ENCODE measurements at places on chromosomes 7 and 10.

- no peak for DNase-seq
Observed at GRCh38 chr10:124624466-124624865, 119.7 kb downstream of the FAM53B start.

GRCh38 chr10:34615770-34616169, 199.3 kb downstream of the PARD3 start:
- DNase-seq, result peak; percentile 51

DNA sequence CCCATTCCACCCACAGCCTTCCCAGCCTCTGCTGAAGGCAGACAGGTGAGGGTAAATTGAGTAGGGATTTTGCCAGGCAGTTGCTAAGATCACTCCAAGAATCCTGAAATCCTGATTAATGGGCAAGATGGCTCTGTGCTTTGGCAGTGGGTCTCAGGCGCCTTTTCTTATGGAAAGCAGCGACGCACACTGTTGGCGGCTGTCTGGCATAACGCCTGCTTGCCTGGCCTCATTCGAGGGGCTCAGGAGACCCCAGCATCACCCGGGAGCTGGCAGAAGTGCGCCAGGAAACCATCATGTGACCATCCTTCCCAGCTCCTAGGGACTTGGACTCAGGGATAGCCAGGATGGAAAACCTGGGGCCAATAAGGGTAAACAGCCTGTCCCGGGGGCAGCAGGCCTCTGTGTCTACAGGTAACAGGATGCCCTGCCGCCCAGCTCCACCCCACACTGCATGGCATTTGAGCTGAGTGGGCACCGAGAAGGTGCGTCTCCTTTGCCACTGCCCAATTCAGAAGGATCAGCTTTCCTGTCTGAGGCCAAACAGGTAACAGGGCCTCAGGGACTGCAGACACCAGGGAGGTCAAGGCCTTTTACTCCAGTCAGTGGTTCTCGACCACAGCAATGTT, 98.6 kb downstream of the FAM53B start:
- no peak for DNase-seq

DNA sequence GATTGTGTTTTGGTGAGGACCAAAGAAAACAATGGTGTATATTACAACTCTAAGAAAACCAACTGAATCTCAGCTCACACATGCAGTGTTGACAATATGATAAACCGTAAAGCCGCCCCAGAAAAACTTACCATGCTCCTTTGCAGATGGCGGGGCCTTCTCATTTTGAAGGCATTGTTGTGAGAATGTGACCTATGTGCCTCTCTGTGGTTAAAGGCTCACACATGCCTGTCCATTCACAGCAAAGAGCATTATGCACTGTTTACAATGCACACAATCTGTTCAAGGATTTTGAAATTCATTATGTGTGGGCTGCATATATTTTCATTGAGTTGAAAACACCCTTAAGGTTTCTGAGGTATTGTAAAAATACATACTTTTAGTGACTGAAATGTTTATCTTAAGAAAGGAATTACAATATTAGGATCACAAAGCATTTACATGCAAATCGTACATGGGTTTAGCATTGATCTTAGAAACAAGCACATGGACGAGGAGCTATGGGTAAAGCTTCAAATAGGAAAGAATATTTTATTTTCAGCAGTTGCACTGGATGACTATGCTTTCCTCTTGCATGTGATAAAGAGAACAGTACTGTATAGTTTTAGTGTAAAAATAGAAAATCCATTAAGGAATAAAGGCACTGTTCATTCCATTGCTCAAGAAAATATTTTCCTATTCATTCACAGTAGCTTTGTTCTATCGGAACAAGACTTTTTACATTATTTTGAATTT, 334.3 kb downstream of the ARL4A start:
- DNase-seq, result no peak

GRCh38 chr7:94243066-94243711, 151.5 kb upstream of the COL1A2 start:
- DNase-seq, result no peak

DNA sequence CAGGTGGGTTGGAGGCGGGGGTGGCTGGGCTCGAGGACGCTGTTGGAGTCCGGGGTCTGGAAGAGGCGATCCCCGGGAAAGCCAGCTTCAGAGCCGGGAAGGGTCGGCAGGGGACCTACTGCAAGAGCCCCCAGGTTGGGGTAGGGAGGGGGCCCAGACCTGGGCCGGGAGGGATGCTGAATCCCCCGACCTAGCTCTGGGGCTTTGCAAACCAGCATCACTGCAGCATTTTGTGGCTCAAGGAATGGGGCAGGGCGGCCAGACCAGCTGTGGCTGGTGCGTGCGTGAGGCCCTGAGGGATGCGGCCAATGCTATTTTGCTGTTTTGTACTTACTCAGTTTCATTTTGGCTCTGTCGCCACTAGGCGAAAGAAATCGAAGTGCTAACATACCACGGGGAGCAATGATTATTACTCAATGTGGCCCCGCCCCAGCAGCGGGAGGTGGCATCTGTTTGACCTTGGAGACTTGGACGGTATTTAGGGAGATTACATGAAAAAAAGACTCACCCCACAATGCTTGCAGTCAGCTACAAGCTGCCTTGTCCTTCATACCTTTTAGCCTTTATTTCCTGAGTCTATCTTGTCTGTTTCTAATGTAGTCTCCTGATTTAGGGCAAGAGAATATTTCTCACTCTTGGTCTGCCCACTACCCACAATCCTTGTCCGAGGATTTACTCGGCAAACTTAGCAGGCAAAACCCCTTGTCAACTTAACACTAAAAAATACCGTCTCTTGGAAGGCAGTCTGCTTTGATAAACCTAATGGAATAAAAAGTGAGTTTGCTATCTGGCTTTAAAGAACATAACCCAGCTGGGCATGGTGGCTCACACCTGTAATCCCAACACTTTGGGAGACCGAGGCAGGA, 16.2 kb downstream of the HSPB1 start:
- DNase-seq, result peak; percentile 65
